Common myeloid progenitor, CD34-positive (primary cell): ENCODE measurements at places on chromosomes 4 and X.
A peak's percentile ranks its signal among the peaks of the same experiment; 100 is the strongest.

GRCh38 chr4:25654971-25655963 is at the start of gene SLC34A2:
SLC34A2 (plus strand) TSS chr4:25655851; CDS start chr4:25662501, 6,650 bp downstream.
- peak; percentile 1 for DNase-seq

GRCh38 chrX:31932769-31933168 is 860.9 kb upstream of the FTHL17 start:
- DNase-seq = no peak

DNA sequence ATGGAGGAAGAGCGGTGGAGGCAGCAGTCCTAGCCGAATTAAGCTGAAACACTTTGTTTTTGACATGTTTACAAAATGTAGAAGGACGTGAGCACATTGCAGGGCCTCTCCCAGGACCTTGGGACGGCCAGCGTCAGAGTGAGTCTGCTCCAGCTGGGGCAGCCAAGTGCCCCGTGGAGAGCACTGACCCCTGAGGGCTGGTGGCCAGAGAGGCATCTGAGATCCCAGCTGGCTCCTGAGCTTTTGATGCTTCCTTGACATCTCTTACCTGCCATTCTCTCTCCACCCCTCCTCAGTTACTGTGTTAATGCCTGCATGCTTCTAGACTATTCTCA is 24.7 kb downstream of the NAT8L start:
- DNase-seq = no peak

GRCh38 chr4:48194971-48195370 is 60.9 kb upstream of the TXK start:
- no peak for DNase-seq

- DNase-seq = no peak
Observed at GRCh38 chrX:70485466-70485865, 40.8 kb downstream of the DLG3 start.
